Fibroblast of skin of back (primary cell): ENCODE measurements at places on chromosomes 11 and 22.

- DNase-seq: no peak
Observed at GRCh38 chr22:26308467-26308866, 120.6 kb upstream of the ASPHD2 start.

- DNase-seq: no peak
Observed at GRCh38 chr11:15940462-15941205, 415.7 kb downstream of the SOX6 start.

- no peak for DNase-seq
Observed at GRCh38 chr22:26648011-26648497, 9.3 kb upstream of the MIAT start.

DNA sequence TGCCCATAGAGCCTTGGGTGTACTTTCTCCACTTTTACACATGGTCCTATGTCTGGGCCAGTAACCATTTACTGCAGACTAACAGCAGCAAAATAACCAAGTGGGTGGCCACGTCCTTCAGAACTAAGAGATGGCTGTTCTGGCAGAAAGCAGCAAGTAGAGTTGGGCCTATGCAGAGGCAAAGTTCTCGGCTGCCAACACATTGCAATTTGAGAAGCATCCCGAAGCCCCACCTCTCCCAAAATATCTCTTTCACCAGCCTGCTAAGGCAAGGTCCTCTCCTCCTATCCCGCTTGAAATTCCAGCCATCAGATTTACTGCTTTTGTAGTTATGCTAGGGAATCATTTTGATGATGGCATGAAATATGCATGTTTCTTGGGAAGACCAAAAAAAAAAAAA lies 118.5 kb upstream of the APOA1 start:
- no peak for DNase-seq

DNA sequence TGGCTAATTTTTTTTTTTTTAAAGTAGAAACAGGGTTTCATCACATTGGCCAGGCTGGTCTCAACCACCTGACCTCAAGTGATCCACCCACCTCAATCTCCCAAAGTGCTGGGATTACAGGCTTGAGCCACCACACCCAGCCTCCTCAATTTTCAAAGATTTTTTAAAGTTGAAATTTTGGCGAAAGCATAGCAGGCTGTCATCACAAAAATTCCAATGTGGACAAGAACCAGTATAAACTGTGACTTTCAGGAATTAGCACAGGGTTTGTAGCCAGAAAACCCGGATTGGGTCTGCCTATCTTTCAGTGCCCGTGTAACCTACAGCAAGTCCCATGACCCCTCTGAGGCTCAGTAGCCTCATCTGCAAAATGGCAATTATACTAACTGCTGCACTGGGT lies 80.2 kb downstream of the SGSM3 start:
- DNase-seq: no peak

DNA sequence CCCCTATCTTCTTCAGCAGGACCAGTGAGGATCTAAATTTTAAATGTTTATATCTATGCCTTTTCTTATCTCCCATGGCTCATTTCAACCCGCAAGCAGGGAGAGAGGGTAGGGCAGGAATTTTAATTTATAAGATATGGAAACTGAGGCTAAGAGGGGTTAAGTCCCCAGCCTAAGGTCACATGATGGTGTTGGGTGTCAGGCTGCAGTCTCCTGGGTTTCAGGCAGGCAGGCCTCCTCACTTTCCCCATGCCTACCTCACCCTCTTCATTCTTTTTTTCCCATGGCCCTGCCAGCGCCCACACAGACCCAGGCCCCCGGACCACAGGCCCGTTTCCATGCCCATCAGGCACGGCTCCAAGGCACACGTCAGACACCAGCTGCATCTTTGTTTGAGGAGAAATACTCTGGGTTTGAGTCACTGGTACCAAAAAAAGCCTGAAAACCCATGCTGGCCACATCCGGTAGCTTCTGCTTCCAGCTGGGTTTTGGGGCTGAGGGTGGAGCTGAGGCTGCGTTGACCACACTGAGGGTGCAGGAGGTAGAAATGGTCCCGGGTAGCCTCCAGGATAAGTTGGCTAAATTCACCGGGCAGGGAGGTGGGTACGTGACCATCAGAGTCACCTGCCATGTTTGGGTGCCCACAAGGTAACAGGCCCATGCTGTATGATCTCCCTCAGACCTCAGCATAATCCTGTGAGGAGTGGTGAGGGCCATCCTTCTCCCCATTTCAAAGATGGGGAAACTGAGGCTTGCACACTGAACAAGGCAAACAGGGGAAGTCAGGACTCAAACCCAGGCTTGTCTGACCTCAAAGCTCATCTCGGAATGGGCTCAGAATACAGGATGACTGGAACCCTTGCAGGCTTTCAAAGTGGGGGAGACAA lies 7.5 kb downstream of the CRYBB1 start:
- DNase-seq: peak; percentile 94

DNA sequence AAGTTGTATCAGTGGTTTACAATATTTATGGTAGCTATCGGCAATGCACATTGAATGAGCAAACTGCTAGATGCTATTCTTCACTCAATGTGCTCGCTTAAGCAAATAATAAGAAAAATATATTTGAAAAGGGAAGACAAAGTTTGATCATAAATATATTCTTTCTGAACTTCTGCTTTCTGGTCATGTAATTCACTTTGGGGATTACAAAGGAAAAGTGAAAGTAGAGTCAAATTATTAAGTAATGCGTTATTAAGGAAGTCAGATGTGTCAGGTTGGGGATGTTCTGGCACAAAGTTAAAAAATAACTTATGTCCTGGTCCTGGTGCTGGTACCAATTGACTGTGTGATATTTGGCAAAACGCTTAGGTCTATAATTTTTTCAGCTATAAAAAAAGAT lies 98.0 kb upstream of the TRIM77 start:
- DNase-seq: no peak

GRCh38 chr11:46250745-46251052 lies 26.8 kb upstream of the CREB3L1 start:
- no peak for DNase-seq

- no peak for DNase-seq
Observed at GRCh38 chr11:71307811-71308645, 55.7 kb upstream of the SHANK2 start.

GRCh38 chr22:23782703-23783102 lies 4.1 kb upstream of the SMARCB1 start:
- DNase-seq: no peak

DNA sequence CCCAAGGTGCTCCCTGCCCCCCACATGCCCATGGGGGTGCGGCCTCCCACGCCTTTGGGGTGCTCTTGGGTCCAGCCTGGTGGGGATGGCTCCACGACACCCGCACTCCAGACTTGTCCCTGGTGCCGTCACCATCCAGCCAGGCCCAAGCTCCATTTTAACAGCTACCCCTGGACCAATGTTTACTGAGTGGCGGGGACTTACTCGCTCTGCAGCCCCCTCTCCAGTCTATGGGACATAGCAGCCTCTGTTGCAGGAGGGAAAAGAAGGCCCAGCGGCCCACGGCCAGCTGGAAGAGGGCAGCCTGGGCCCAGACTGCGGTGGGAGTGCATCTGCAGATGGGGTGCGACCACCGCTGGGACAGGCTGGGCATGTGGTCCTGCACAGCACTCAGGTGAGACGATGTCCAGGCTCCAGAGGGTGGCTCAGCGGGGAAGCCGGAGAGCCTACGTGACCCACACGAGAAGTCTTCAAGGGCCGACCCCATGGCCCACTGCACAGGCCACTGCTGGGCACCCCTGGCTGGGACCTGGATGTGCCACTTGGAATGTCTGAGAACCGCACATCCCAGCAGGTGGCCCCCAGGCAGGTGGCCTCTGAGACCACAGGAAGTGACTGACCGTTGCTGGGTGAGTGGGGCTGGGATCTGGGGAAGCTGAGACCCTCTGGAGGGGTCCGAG lies 18.1 kb downstream of the IL17REL start:
- DNase-seq: no peak

- no peak for DNase-seq
Observed at GRCh38 chr11:57974848-57975601, 48.7 kb upstream of the OR9Q1 start.

DNA sequence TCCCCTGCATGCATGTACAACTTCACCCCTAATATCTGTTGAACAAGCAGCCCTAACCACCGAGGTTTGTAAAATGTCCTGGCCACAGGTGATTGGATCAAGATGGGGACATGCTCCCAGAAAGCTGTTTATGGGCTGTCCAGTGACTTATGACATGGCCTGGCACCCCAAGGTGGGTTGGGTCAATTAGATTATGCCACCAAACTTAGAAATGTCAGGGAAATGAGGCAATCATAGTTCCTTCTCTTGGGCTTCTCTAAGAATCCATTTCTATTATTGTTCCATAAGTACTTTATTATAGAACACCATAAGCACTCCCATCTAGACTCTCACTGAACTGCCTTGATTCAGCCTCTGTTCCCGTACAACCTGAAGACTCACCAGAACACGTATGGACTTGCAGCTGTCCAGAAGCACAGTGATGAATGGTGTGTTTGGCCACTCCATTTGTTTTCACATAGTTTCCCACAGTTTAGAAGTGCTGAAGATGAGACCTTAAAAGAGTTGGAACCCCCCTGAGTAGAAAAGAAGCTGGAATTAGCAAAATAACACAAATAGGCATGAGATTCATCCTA lies 45.5 kb upstream of the OLFML1 start:
- DNase-seq: no peak

GRCh38 chr11:92475819-92476218 lies 251.2 kb downstream of the FAT3 start:
- DNase-seq: no peak

GRCh38 chr22:40118979-40119378 lies 58.7 kb upstream of the TNRC6B start:
- no peak for DNase-seq

- peak; percentile 82 for DNase-seq
Observed at GRCh38 chr22:45905924-45906865, 70.8 kb downstream of the WNT7B start.

DNA sequence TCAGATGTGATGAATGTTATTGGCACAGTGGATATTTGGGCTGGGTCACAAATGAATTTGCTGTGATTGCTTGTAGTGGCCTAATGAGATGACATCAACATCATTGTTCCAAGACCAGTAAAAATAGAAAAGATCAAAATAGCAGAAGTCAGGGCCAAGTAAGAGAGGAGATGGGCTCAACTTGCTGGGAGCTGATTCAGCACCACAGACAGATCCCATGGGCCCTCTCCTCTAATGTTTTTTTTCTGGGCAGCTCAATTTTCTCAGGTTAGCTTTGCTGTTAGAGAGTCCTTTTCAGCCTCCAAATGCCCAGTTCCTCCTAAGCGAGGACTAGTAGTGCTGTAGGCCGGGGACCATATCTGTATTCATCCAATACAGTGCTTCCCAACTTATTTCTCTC lies 86.0 kb upstream of the IZUMO1R start:
- DNase-seq: no peak

- no peak for DNase-seq
Observed at GRCh38 chr11:122780296-122780949, 57.9 kb upstream of the CRTAM start.

GRCh38 chr11:128687321-128687720 lies 6.6 kb upstream of the FLI1 start:
- DNase-seq: no peak

DNA sequence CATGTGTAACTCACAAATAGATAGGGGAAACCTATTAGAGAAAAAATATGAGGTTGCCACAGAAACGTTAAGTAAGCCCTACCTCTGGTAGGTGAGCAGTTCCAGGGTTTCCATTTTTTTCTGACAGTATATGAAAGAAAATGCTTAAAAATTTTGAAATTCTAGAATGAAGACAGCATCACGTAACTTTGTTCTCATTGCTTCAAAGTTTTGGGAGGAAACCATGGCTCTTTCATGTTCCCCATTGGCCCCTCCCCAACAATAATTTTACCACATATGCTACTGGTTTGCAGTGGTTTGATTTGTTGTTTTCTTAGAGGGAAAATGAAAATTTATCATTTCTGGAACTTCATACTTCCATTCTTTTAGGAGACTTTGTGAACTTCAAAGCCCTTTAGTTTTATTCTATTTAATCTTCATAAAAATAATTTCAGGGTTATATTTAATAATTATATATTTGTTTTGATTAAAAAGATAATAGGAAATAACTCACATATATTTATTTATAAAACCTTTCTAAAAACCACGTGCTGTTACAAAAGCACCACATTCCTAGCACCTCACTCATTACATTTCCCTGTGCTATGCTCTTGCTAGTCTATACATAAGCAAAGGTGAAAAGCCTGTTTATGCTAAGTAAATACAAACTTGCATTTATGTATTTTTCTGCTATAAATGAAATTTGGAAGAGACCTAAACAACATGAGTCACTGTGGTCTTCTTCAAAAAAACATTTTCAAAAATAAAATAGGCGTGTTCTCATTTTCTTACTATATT lies 113.4 kb downstream of the CASP12 start:
- no peak for DNase-seq

- no peak for DNase-seq
Observed at GRCh38 chr11:73306977-73307322, 1.1 kb upstream of the ARHGEF17 start.

- no peak for DNase-seq
Observed at GRCh38 chr11:87236368-87236767, 198.6 kb downstream of the TMEM135 start.

GRCh38 chr11:122322329-122322728 lies 206.3 kb upstream of the BLID start:
- DNase-seq: no peak

GRCh38 chr11:108804511-108804910 lies 139.6 kb downstream of the DDX10 start:
- DNase-seq: no peak

- DNase-seq: peak; percentile 44
Observed at GRCh38 chr11:75639762-75640181, 29.1 kb downstream of the MAP6 start.

- DNase-seq: no peak
Observed at GRCh38 chr22:36902143-36902926, 11.1 kb upstream of the CSF2RB start.

DNA sequence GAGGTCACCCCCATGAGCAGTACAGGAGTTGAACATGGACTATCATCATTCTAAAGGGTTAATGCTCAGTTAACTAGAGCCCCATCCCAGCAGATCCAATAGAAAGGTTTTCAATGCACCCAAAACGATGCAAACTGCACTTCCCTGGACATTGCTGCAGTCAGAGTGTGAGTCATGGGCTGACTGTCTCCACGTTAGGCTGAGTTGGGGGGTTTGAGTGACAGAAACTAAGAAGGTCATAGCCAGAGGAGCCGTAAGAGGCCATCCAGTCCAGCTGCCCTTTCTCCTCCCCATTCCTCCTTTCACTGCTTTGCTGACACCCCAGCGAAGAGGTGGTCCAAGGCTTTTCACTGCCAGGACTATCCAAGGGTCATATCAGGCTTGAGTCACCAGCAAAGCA lies 10.5 kb upstream of the OR2AT4 start:
- peak; percentile 25 for DNase-seq
